SK-MEL-5 (cell line): ENCODE measurements at places on chromosomes 7 and 10. TPM values are rescaled to one million over a fixed set of nuclear protein-coding genes. Genes with fewer than 3 reads are reported as not detected.

Gene INA
- total RNA-seq: 0.37 and 0.56 TPM in 2 replicates

Gene ZNF722
- total RNA-seq: not detected in 2 replicates

Gene NODAL
- not detected in 2 replicates for total RNA-seq

Gene PRSS58
- not detected in 2 replicates for total RNA-seq

Gene BEND7
- 4.1 and 5.2 TPM in 2 replicates for total RNA-seq

Gene GHITM
- total RNA-seq: 246 and 275 TPM in 2 replicates

Gene SUFU
- total RNA-seq: 1.8 TPM in 2 replicates

Gene NRP1
- total RNA-seq: 1.1 and 1.4 TPM in 2 replicates

Gene AGR3
- not detected in 2 replicates for total RNA-seq

Gene GRID2IP
- total RNA-seq: 0.03 TPM in 1 of 2 replicates, not detected in the other

Gene SPDYE2B
- not detected in 2 replicates for total RNA-seq

Gene GALNT17
- total RNA-seq: 0.03 TPM in 1 of 2 replicates, not detected in the other

Gene GRB10
- total RNA-seq: 91.2 and 94.3 TPM in 2 replicates

Gene A1CF
- total RNA-seq: not detected in 2 replicates

Gene RBP3
- not detected in 2 replicates for total RNA-seq

Gene SGPL1
- total RNA-seq: 25.8 and 27.4 TPM in 2 replicates

Gene GPR15LG
- not detected in 2 replicates for total RNA-seq

Gene RABGEF1
- total RNA-seq: 37.4 and 37.6 TPM in 2 replicates

Gene CFAP70
- total RNA-seq: 0.40 and 0.51 TPM in 2 replicates

Gene HHEX
- total RNA-seq: 0.19 and 0.48 TPM in 2 replicates

Gene CALML5
- total RNA-seq: not detected in 2 replicates

Gene SFMBT2
- 2.0 and 2.2 TPM in 2 replicates for total RNA-seq

Gene FAM25G
- total RNA-seq: not detected in 2 replicates

Gene TEX36
- total RNA-seq: not detected in 2 replicates

Gene AGR2
- total RNA-seq: not detected in 2 replicates

Gene TMEM130
- total RNA-seq: not detected in 2 replicates

Gene LIMK1
- 26.4 and 28.8 TPM in 2 replicates for total RNA-seq

Gene TAF6
- 27.3 and 33.6 TPM in 2 replicates for total RNA-seq

Gene PNPLA8
- total RNA-seq: 47.3 and 51.2 TPM in 2 replicates

Gene COL28A1
- 0.26 and 0.32 TPM in 2 replicates for total RNA-seq
